Naive thymus-derived CD4-positive, alpha-beta T cell (primary cell): ENCODE measurements at places on chromosomes 11 and 22.

DNA sequence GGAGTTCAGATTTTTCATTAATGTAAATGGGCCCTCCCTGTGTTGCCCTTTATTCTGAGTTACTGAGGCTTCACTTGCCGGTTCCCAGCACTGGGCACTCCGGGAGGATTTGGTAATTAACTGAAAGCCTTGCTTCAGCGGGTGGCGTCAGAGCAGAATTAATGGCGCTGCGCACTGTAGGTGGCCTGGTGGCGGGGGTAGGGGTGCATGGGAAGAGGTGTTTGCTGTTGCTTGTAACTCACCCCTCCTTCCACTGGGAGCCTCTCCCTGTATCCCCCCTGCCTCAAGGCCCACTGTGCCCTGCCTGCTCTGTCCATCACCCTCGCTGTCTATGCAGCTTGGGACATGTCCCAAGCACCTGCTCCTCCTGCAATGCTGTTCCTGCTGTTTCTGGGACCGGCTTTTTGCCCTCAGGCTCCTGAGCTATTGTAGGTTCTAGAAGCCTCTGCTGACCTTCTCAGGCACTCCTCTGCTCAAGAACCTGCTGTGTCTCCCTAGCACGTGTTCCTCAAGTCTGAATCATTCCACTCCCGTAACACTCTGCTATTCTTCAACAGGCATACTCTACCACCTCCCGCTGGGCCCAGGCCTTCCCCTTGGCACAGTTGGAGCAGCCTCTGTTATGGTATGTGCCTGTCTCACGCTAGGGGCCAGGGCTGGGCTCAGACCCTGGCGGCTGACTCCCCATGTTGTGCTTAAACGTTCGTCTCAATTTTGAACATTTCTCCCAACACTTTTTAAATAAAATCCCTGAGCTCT is 24.4 kb downstream of the ARHGAP8 start:
- no peak for DNase-seq

- DNase-seq, result no peak
Observed at GRCh38 chr11:6402061-6402470, 11.8 kb downstream of the SMPD1 start.

DNA sequence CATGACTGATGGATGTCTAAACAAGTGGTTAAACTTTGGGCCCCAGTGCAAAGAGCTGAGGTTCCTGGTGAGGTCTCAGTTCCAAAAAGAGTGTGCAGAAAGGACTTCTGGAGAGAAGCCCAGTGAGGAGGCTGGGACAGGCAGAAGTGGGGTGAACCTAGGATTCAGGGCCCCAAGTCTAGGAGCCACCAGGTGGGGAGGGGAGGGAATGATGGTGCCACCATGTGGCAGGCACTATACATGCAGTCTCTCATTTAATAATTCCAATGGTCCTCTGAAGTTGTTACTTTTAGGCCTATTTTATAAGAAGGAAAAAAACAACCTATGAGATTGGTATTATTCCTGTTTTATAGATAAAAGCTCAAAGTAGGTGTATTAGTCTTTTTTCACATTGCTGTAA is 102.0 kb downstream of the INSC start:
- no peak for DNase-seq

DNA sequence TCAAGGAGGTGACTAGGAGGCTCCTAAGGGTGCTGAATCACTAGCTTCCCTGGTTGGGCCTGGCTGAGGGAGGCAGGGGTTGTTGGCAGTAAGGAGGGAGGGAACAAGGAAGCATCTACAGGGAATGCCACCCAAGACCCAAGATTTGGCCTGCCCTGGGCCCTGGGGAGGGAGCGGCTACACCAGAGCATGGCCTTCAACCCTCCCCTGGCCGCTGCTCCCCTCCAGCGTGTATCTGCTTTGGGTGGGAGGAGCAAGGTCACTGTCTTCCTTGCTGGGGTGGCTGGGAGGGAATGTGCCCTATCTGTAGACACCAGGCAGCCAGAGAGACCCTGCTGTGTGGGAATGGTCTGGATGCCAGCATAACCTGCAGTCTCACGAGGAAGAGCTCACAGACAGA is 29.5 kb upstream of the MYEOV start:
- no peak for DNase-seq

- peak; percentile 80 for DNase-seq
Observed at GRCh38 chr11:9280655-9281301, 15.6 kb upstream of the DENND5A start.

DNA sequence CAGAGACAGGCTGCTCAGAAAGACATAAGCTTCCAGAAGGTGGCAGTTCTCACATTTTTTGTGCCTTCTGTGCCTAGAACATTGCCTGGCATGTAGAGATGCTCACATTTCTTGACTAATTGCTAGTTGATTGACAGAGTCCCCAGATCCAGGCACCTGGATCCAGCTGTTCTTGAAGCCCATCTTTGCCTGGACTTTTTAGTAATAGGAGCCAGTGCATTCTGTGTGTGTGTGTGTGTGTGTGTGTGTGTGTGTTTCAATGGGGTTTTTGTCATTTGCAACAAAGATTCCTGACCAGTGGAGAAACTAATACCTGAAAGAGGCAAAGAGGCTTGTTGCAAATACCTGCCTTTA is 15.1 kb downstream of the MRGPRF start:
- no peak for DNase-seq

- no peak for DNase-seq
Observed at GRCh38 chr11:82757660-82758357, 24.1 kb upstream of the FAM181B start.

- DNase-seq, result no peak
Observed at GRCh38 chr11:97815667-97816066, 1205.1 kb upstream of the CNTN5 start.
